ENCODE measurements at places on chromosomes 13 and 19.

DNA sequence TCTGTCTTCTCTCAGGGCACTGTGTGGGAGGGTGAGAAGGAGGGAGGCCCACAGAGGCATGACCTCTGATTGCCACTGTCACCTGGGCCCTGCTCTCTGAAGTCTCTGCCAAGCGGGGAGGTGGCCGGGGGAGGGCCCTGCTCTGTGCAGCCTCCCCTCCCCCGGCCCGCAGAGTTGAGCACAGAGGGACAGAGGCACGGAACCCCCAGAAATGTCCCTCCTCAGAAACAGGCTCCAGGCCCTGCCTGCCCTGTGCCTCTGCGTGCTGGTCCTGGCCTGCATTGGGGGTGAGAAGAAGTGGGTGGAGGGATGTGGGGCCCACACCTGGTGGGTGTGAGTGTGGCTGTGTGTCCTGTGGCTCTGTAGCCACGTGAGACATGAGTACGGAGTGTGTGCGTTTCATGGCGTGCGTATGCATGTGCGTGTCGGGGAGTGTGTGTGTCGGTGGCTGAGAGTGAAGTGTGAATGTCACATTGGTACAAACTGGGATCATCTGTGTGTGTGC, at the start of gene APOC4:
Gene APOC4, plus strand, starts transcription at position 171 of the 505 bp plus-strand sequence. Its CDS starts 41 bp downstream, at position 212.
- DNase-seq: no peak

DNA sequence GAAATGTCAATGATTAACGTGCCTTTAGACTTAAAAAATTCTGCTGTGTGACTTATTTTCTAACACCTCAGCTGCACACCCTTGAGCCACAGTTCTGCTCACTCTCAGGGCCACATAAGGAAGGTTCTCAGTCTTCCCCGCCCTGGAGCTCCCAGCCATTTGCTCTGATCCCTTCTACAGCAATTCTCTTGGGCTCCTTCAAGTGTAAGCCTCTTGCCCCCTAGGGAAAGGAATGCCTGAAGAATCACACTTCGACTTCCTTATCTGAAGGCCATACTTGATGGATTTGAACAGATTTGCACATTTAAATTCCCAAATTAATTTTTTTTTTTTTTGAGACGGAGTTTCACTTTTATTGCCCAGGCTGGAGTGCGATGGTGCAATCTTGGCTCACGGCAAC, 44.2 kb downstream of the RASA3 start:
- no peak for DNase-seq

- DNase-seq: peak; percentile 89
Measured at GRCh38 chr19:45768984-45769782, at the start of gene SIX5. Gene SIX5 (minus strand): TSS chr19:45769252. CDS start chr19:45768844, 408 bp downstream.

DNA sequence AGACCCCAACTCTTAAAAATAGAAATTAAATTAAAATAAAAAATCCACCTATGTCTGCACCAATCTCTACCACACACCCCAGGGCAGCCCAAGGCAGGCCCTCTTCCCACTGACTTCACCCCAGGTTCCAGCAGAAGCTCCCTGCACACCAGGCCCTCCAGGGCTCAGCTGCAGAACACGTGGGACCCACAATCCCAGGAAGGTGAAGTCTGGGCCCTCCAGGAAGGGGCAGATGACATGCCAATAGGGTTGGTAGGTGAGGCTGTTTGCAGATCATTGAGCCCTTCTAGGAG, 19.2 kb upstream of the VSTM2B start:
- no peak for DNase-seq

- no peak for DNase-seq
Measured at GRCh38 chr19:33280351-33280921, 21.9 kb downstream of the CEBPA start.

GRCh38 chr19:37928527-37929286, 21.7 kb downstream of the SIPA1L3 start:
- peak; percentile 39 for DNase-seq

DNA sequence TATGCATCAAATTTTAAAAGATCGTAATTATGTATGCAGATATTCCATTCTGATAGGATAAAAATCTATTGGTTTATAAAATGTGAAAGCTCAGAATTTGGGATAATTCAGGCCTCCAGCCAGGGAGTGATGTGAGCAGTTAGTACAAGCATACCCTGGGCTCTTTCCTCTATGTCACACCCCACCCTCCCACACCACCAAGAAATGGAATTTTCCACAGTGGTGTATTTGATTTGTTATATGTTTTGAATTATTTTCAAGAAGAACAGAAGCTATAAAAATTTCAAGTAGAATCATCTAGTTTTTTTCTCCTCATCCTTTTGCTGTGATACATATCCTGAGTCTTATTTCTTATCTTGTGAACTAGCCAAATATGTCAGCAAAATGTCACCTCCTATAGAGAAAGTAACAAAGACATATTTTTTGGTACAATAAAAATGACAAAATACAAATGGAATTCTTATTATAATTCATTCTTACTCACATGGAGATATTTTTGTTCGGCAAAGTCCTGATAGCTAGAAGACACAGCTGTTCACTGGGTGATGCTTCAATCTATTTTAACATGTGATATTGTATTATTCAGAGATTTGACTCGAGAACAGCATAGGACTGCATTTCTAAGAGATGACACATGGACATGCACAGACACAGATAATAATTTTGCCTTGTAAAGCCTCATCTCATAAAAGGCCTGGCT, 61.2 kb upstream of the FRY start:
- DNase-seq: no peak

DNA sequence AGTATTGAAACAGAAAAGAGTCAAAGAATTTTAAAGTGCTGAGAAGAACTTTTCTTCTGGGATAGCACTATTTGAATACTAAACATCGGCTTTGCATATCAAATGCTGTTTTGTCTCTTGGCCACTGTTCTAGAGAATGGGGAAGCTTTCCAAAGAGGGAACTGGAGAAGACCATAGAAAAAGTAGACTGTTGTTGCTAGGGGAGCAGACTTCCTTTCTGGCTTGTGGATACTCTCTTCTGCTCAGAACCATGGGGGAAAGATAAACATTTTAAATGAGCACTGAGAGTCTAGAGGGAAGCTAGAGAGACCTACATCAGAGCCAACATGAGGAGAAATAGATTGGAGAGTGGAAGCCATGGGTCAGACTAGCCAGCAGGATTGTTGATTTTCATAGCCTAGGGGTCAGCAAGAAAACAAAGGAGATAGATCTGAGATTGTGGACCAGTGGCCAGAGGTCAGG, 315.7 kb downstream of the KCTD12 start:
- no peak for DNase-seq

DNA sequence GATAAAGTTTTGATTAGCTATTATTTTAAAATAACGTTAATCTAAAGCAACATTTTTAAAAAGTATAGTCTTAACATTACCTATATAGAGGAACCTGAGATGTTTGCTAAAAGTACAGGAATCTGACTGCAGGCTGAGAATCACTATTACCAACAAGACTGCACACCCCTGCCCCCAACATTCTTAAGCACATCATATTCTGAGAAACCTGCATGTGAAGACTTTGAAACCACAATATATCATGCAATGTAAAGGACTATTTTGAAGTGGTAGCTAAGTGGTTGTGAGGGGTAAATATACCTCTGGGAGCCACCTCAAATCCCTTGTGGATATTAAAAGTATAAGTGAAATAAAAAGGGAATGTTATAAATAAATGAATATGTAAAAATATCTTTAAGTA, 119.0 kb upstream of the KLF12 start:
- DNase-seq: no peak

DNA sequence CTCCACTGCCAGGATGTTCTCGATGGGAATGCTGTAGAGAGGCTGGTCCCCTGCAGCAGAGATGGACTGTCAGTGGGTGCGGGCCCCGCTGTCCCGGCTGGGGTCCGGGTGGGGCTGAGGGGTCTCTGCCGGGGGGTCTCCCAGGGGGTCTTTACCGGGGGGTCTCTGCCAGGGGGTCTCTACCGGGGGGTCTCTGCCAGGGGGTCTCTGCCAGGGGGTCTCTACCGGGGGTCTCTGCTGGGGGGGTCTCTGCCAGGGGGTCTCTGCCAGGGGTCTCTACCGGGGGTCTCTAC, 25.7 kb upstream of the C13orf46 start:
- DNase-seq: no peak
